Astrocyte (in vitro differentiated cells and primary cell): ENCODE measurements at places on chromosomes 7 and 10. TPM values are rescaled to one million over a fixed set of nuclear protein-coding genes. Genes with fewer than 3 reads are reported as not detected.

AGMO gene
- total RNA-seq, result 0.34 and 0.41 TPM in 2 replicates

DKK1 gene
- total RNA-seq, result 7.4 and 13.7 TPM in 2 replicates

FAM25G gene
- not detected in 2 replicates for total RNA-seq

GHRHR gene
- not detected in 2 replicates for total RNA-seq

ENTPD1 gene
- 0.77 and 0.95 TPM in 2 replicates for total RNA-seq

TSPAN13 gene
- total RNA-seq, result 56.0 and 57.0 TPM in 2 replicates

NUTM2B gene
- total RNA-seq, result 0.70 TPM in 1 of 2 replicates, not detected in the other

ENKUR gene
- 0.22 and 0.34 TPM in 2 replicates for total RNA-seq

ADIRF gene
- total RNA-seq, result not detected in 2 replicates

PVRIG gene
- not detected in 2 replicates for total RNA-seq

LIPF gene
- not detected in 2 replicates for total RNA-seq

STRIP2 gene
- total RNA-seq, result 0.94 and 1.3 TPM in 2 replicates

IFIT1B gene
- total RNA-seq, result not detected in 2 replicates

CSGALNACT2 gene
- 28.5 and 30.9 TPM in 2 replicates for total RNA-seq

TLX1 gene
- total RNA-seq, result not detected in 2 replicates

CLCN1 gene
- not detected in 2 replicates for total RNA-seq

STEAP4 gene
- total RNA-seq, result not detected in 2 replicates

AKR1C3 gene
- total RNA-seq, result 0.43 and 1.0 TPM in 2 replicates

TMEM178B gene
- 2.2 and 3.9 TPM in 2 replicates for total RNA-seq

CHRM2 gene
- total RNA-seq, result not detected in 2 replicates
